Activated CD8-positive, alpha-beta memory T cell treated with anti-CD3 and anti-CD28 coated beads, Interleukin-2, amount 10 ng/mL, durations not matched to agents 7 days and 5 days (primary cell): ENCODE measurements at places on chromosomes 6 and 20. TPM values are rescaled to one million over a fixed set of nuclear protein-coding genes. Genes with fewer than 3 reads are reported as not detected.

DNA sequence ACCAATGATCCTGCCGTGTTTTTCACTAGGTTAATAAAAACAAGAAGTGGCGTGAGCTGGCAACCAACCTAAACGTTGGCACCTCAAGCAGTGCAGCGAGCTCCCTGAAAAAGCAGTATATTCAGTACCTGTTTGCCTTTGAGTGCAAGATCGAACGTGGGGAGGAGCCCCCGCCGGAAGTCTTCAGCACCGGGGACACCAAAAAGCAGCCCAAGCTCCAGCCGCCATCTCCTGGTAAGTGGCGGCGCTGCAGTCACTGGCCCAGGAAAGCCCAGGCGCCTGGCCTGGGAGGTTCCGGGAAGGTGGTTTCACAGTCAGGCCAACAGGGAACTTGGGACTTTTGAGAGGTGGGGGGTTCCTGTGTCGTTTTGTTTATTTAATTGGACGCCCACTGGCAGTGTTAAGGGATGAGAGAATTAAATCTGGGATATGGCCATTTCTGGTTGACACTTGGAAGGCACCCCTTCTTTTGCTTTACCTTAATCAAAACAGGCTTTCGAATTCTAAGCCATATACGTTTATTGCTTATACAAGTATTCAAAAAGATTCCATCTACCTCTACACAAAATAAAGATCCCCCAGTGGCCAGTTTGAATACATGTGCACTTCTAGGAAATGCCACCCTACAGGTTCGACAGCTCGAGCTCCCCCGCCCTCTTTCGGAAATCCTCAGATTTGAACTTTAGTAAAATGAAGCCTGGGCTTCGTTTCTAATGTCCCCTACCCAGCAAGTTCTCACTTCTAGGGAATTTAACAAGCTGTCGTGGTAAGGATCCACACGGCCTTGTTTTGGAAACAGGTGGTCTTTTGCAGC is 138.9 kb downstream of the TMEM242 start:
- H3K27ac ChIP-seq = no peak overlapping the region
- peaks cover 2% of the 10 kb centered on the region for H3K36me3 ChIP-seq
- peaks cover 17% of the 10 kb centered on the region for H3K4me1 ChIP-seq
- H3K27me3 ChIP-seq = no peaks in the 10 kb centered on the region
- H3K4me3 ChIP-seq = no peak overlapping the region

Gene C20orf202
- not detected for total RNA-seq

Gene SCGN
- total RNA-seq = not detected

Gene MAP3K7
- total RNA-seq = 26.5 TPM

Gene C20orf96
- 8.2 TPM for total RNA-seq
